ENCODE measurements at places on chromosomes 11 and 22.

DNA sequence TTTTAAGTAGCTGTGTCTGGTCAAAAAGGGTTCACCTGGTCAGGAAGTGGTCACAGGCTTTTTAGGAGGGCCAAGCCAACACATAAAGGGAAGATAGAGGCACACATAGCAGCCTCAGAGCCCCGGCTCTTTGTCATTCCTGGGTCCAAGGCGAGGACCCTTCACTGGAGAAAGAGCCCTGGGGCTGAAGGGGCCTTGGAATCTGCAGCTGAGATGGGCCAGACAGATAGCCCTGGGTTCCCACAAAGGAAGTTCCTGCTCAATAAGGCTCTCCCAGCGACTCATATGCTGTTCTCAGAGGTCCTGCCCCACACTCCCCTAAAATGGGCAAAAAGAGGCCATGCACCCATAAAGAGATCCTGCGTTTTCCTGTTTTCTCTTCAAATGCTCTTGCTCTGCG is 77.7 kb downstream of the LINC01488 start:
- DNase-seq: no peak

GRCh38 chr11:128512474-128512996 is 74.8 kb downstream of the ETS1 start:
- DNase-seq: no peak

- peak; percentile 50 for DNase-seq
Measured at GRCh38 chr22:19766511-19767426, 6.2 kb downstream of the TBX1 start.

DNA sequence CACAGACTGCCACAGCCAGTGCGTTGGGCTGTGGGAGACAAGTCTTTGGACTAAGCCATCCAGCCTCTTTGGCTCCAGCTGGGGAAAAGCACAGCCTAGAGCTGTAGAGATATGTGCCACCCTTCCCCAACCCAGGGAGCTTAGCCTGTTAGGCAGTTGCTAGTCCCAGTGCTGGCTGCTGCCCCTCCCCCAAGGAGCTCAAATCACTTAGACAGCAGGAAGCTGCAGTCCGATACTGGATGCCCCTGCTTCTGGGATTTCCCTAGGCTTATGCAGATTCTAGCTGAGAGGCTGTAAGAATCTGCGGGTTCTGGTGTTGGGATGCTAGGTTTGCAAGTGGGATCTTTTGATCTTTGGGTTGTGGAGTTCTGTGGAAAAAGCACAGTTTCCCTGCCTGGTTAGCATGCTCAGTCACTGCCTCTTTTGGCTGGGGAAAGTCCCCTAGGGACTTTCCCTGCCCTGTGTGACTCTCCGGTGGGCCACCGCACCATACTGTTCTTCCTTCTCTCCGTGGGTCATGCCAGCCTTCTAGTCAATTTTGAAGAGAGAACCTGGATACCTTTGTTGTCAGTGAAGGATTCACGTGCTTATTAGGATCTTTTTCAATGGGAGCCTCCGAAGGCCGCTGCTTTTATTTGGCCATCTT is 792.0 kb downstream of the KCNA4 start:
- no peak for DNase-seq

DNA sequence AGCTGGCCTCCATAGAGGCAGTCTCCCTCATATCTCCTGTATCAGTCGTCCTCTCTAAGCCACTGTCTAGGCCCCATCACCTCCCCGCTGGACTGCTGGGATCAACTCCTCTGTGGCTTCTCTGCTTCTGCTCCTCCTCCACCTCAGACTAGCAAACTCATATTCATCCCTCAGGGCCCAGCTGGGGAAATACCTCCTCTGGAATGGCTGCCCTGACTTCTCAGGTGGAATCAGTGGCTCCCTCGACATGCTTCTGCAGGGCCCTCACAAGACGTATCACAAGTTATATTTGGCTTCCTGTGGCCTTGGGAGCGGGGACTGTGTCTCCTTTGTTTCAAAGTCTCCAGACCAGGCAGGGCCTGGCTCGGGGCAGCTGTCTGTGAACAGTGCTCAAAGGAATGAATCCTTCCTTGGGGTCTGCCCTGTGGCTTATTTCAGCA is 10.0 kb downstream of the SLC29A2 start:
- DNase-seq: no peak

- DNase-seq: no peak
Measured at GRCh38 chr11:112523031-112523430, 262.4 kb upstream of the PLET1 start.

Data from stimulated activated CD4-positive, alpha-beta T cell treated with anti-CD3 and anti-CD28 coated beads, TNF-alpha, amount 100 ng/mL, for 24 hours (primary cell).